ENCODE measurements at places on chromosomes 7 and 10.

DNA sequence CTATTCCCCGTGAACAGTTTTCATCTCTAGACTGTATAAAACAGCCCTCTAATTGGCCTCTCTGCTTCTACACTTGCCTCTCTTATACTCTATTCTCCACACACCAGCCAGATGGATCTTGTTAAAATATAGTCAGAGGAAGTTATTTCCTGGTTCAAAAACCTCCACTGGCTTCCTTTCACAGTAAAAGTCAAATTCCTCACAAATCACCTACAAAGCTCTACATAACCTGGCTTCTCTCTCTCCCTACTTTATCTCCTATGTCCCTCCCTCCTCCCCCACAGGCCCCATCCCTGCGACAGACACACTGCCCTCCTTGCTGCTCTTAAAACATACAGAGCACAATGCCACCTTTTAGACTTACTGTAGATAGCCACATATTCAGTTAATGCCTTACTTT lies 60.1 kb downstream of the TPK1 start:
- no peak for DNase-seq

DNA sequence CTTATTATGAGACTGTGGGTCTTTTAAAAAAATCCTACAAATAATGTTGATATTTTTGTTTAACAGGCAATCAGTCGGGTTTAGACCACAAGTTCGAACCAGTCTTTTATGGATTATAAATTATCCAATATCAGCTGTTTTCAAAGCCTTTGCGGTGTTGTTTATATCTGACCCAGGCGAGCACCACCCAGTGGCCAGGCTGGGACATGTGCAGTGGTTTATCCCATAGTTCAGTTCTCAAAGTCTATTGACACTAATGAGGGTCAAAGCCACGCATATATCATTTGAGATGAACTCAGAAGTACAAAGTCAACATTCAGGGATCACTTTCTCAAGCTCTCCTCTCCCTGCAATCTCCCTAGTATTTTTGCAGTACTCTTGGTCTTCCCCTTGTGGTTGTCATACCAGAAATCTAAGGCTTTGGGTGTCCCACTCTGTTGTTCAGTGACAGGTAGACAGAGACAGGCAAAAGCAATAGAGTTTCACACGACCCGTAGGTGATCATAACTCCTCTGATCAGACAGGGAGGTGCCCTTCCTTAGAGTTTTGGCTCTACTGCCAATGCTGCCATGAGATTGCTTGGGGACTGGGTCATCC lies 117.4 kb upstream of the POM121L12 start:
- no peak for DNase-seq

- no peak for DNase-seq
These were observed 209.8 kb upstream of the C7orf33 start for GRCh38 chr7:148380596-148381419.

GRCh38 chr10:7192831-7193361 lies 217.9 kb downstream of the SFMBT2 start:
- no peak for DNase-seq

- DNase-seq = peak; percentile 75
These were observed 394.9 kb downstream of the DGKB start for GRCh38 chr7:14507617-14508016.

DNA sequence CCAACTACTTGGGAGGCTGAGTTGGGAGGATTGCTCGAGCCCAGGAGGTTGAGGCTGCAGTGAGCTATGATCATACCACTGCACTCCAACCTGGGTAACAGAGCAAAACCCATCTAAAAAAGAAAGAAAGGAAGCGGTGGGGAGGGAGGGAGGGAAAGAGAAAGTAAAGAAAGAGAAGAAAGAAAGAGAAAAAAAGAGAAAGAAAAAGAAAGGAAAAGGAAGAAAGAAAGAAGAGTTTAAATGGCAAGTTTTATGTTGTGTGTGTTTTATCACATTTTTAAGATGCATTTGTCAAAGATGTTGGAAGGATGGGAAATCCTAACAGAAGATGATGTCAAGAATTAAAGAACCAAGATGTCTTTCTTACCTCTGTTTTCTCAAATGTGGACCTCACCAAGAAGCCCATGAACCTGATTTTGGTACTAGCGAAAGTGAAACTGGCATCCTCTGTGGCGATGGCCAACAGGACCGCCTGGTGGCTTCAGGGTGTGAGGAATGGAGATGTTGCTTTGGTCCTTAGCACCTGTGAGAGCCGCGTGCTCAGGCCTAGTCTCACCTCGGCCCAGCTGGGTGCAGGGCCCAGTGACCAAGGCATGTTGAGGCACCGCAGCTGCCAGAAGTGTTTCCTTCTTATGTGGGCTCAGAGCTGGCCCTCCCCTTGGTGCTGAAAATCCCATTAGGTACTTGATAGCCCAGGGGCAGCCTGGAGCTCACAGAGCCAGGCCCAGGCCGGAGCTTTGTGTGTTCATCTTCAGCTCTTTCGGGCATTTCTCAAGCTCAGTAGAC lies 9.8 kb downstream of the UCMA start:
- no peak for DNase-seq

DNA sequence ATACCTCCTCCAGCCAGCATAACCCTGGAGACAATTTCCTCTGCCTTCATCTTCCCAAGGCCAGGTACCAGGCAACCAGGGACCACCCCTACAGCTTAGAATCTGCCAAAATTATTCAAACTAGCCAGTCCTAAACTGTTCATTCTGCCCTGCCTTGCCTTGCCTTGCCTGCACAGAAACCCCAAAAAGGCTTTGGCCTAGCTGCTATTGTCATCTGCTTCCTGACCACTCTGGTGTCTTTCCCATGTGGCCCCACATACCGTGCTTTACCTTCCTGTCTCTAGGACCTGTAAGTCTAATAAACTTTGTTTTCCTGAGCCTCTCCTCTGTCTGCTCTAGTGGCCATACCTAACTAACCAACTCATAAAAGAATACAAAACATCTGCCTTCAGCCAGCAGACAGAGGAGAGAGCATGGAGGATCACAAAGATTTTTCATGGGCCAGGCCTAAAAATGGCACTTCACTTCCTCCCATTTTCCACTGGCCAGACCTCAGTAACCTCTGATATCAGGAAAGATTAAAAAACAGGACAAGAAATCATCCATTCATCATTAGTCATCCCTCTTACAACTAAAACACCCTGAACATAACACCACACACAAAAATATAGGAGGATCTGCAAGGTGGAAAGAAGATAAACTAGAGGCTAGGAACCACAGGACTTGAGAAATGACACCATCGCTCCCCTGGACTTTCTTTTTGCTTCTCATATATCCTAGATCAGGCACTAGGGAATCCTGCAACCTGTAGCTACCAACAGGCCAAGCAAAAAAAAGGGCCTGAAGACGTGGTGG lies 51.5 kb downstream of the IMMP2L start:
- no peak for DNase-seq

DNA sequence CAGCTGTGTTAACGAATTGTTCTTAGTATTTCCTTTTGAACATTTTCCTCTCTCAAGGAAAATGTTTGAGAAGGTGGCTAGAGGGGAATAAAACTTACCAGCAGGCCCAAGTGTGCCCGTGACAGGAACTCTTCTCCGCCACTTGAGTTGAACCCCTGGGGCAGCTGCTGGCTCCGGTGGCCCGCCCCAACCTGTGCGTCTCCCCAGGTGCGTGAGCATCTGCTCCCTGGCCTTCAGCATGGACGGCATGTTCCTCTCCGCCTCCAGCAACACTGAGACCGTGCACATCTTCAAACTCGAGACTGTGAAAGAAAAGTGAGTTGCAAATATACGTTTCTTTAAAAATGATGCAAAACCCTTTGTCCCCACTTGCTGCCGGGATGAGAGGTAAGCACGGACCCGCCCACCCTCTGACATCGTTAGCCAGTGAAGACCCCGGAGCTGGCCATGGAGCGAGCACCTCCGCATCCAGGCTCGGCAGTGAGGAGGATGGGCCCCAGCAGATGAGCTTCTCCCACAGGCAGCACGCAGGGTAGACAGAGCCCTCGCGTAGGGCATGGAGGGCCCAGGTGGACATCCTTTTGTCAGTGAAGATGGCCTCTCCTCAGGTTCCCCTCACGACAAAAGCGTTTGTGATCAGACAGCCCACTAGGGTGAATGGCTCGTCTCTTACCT lies 35.7 kb downstream of the WIPI2 start:
- no peak for DNase-seq

GRCh38 chr10:413662-414071 lies 275.8 kb downstream of the DIP2C start:
- DNase-seq = no peak

DNA sequence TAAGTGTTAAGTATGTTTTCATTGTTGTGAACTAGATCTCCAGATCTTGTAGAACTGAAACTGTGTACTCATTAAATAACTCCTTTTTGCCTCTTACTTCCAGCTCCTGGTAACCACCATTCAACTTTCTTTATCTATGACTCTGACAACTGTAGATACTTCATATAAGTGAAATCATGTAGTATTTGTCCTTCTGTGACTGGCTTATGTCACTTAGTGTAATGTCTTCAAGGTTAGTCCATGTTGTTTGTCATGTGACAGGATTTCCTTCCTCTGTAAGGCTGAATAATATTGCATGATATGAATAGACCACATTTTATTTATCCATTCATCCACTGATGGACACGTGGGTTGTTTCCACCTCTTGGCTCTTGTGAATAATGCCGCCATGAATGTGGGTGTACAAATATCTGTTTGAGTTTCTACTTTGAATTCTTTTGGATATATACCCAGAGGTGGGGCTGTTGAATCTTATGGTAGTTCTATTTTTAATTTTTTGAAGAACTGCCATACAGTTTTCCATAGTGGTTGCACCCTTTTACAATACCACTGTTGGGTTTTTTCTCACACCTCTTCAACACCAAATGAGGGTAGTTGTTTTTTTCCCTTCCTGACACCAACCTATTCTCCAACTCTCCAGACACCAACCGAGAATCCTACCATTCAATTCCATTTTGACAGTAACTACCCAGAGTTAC lies 10.7 kb upstream of the FMC1 start:
- DNase-seq = no peak

DNA sequence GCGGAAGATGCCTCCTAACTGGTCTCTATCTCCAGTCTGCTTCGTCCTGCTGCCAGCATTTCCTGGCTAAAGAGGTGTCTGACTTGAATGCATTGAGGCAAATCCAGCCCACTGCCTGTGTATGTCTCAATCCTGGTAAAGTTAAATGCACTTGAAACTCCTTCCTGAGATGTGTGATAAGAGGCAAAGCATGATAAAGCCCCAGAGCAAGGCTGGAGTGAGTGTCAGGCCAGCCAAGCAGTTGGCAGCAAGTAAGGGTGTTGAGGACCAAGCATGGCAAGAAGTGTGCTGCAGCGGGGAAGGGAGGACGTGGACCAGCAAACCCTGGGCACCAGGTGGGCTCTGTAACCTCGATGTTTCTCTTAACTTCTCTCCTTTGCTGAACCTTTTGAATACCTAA lies 29.1 kb downstream of the LRRC18 start:
- no peak for DNase-seq

Data from fibroblast of lung (primary cell).